ENCODE measurements at places on chromosomes 5 and 9. TPM values are rescaled to one million over a fixed set of nuclear protein-coding genes. Genes with fewer than 3 reads are reported as not detected.

Gene PTGER4
- polyA plus RNA-seq, result 4.5 TPM

Gene FOXD4L5
- polyA plus RNA-seq, result 0.67 TPM

Gene PCDHGC5
- 0.82 TPM for polyA plus RNA-seq

Gene GDA
- polyA plus RNA-seq, result 0.90 TPM

Gene NDUFA8
- 62.0 TPM for polyA plus RNA-seq

Gene TEX48
- not detected for polyA plus RNA-seq

Gene RIGI
- 6.9 TPM for polyA plus RNA-seq

Gene SHLD3
- 3.4 TPM for polyA plus RNA-seq

DNA sequence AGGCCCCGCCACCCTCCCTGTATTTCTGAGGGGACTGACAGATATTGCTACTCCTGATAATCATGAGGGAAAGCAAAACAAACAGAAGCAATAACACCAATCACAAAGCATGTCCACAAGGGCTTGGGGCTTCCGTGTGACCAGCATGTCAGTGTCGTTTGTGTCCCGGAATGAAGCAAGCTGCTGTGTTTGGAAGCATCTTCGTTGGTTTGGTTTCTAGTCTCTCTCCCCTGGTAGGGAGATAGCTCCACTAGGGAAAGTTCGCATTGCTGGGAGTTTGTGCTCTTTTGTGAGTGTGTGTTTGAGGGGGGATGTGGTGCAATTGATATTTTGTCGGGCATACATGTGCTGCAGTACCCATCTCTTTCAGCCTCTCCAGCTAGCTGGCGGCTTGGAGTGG, 1.4 kb downstream of the GRIA1 start:
- DNase-seq, result no peak

- DNase-seq, result peak; percentile 80
Measured at GRCh38 chr9:131773911-131774379, 34.1 kb upstream of the RAPGEF1 start.

DNA sequence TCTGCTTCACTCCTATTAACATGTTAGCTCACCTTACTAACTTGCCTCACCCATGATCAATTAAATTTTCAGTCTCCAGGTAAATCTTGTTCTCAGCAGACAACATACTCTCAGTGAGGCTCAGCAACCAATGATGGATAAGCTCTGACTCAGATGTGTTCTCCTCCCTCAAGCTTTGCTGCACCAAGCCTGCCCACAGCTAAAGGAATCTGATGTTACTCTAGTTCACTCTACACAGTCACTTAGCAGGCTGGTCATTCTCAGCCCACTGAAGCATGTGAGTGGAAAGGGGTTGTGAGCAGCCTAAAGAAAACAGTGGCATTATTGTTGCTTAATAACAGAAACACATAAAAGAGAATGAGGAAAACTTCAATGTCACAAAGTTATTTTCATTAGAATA, 37.3 kb upstream of the CTNND2 start:
- no peak for DNase-seq

DNA sequence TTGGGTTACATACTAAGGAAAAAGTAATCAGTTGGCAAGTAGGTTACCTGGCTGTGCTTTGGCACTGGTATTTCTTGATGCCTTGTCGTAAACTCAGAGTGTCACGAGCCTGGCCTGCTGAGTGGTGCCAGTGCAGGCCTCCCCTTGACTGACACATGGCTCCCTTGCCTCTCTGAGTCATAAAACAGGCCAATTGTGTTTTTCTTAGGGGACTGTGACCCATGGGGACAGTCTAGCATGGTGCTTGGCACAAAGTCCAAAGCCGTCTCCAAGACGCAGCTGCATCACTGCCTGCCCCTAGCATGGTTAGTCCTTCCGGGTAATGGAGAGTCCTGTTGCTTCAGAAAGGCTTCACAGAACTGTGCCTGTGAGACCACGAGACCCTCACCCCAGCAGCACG, 132.5 kb downstream of the MVB12B start:
- DNase-seq, result no peak

GRCh38 chr9:93155716-93156474, 21.8 kb upstream of the NINJ1 start:
- no peak for DNase-seq

DNA sequence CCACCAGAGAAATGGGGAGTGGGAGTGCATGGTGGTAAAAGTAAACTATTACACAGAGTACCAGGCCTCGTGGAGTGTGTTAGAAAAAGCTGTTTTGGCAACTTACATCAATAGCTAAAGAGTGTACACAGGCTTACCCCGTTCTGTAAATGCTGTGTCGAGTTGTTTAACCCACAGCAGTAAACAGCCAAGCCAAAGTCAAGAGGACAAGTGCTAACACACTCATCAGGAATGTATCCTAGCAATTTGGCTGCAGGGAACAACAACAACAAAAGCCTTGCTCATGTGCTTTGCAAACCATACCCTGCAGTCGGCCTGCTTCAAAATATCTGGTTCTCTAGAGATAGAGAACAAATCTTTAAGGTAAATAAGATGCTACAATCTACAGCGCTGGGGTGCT, 15.9 kb downstream of the DAP start:
- DNase-seq, result no peak

- DNase-seq, result peak; percentile 21
Measured at GRCh38 chr5:164998590-164998989, 1493.2 kb downstream of the MAT2B start.

DNA sequence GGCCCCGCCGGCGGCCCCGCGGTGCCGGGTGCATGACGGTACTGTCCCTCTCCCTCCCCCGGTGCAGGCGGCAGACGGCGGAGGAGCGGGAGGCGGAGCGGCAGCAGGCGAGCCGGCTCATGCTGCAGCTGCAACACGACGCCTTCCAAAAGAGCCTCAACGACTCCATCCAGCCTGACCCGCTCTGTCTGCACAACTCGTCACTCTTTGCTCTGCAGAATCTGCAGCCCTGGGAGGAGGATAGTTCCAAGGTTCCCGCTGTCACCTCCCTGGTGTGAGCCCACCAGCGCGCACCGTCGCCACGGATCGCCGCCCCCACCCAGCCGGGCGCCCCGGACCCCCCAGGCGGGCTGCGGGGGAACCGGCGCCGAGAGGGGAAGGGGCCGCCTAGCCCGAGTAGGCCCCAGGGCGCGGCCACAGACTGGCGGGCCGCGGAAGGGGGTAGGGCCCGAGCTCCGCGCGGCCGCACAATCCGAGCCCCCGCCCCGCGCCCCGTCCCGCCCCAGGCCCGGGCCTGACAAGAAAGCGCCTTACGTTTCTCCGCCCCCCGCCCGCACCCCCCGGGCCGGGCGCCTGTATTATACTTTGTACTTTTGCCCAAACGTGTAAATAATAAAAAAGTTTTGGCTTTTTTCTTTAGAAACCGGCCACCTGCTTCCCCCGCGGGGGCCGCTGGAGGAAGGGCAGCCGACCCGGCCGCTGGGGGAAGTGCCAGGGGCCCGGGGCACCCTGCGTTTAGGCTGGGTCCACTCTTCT, 2.5 kb downstream of the TLX3 start:
- peak; percentile 40 for DNase-seq

All from muscle of back (tissue), 13 donors.